NCI-H1930 (cell line): ENCODE measurements at places on chromosomes 5 and 9.

- no peak for DNase-seq
Observed at GRCh38 chr9:107172979-107173347, 110.1 kb upstream of the RAD23B start.

DNA sequence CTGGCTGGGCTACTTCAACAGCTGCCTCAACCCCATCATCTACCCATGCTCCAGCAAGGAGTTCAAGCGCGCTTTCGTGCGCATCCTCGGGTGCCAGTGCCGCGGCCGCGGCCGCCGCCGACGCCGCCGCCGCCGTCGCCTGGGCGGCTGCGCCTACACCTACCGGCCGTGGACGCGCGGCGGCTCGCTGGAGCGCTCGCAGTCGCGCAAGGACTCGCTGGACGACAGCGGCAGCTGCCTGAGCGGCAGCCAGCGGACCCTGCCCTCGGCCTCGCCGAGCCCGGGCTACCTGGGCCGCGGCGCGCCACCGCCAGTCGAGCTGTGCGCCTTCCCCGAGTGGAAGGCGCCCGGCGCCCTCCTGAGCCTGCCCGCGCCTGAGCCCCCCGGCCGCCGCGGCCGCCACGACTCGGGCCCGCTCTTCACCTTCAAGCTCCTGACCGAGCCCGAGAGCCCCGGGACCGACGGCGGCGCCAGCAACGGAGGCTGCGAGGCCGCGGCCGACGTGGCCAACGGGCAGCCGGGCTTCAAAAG, 36.9 kb upstream of the TTC1 start:
- no peak for DNase-seq

GRCh38 chr9:91199739-91200497, 161.8 kb downstream of the AUH start:
- DNase-seq = no peak

DNA sequence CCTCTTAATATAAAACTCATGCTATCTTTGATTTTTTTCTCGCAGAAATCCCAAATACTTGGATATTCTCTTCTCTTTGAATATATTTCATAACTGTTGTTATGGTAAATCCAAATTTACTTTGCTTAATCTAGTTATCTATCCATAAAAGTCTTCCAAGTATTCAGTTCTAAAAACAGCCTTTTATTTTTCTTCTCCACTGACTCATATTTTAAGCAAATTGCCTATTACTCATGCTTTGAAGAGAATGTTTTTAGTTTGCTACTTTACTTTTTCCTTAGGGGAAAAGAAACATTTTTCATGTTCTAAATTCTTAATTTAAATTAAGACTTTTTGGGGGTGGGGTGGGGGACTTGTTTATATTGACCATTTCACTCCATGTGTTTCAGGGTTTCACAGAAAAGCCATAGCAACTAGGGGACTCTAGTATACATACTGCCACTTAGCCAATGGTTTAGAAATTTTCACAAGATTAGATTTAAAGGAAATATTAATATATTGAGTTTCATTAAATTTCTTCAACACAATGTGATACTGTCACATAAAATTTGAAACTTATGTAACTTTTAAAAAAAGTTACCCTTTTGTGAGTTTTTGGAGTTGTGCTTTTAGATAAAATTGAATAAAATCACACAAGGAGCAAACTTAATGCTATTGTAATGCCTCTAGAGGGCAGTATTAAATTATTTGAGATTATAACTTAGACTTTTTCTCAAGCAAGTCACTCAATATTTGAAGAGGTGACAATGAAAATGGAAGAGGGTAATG, 545.8 kb upstream of the ARRDC3 start:
- DNase-seq = no peak
